ENCODE measurements at places on chromosomes 3 and 15. TPM values are rescaled to one million over a fixed set of nuclear protein-coding genes. Genes with fewer than 3 reads are reported as not detected.

Gene SAMMSON
- total RNA-seq = not detected

Gene ARIH2
- 84.3 TPM for total RNA-seq

Gene ZDHHC3
- 50.1 TPM for total RNA-seq

- DNase-seq = no peak
These were observed 148.5 kb upstream of the NAALADL2 start for GRCh38 chr3:174710612-174711011.

Gene EBLN2
- 3.7 TPM for total RNA-seq

DNA sequence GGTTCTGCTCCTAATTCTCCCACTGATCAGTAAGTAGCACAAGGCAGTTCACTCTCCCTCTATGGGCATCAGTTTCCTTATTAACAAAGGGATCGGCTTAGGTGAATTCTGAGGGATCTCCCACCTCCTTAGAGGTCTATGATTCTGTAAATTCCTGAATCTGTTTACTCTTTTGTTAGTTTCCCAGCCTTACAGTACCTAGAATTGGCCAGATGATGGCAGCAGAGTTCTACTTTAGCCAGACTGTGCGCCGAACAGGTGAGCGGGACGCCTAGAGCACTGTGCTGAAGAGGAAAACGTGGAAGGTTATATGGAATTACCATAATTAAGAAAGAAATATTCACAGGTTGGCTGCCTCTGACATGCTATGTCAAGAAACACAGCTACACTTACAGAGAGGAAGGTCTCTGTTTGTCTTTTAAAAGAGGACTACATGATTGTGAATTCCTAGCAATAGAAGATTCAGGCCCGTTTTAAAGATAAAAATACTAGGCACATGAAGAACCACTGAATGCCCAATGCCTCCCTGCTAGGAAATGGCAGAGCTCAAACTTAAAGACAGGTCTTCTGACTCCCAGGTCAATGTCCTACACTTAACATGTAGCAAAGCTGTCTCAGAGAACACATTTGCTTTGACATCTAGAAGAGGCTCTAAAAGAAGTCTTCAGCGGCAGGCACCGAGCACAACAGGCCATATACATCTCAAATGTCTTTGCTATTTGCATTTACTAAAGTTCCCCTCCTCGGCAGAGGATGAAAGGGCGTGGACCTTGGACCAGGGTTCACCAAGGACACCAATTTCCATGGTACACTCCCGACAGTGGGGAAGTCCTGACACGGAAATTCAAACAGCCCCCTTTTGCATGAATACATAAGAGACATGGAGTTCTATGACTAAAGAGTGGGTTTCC lies 259.9 kb downstream of the FGF12 start:
- DNase-seq = peak; percentile 29

Gene SPINT1
- total RNA-seq = not detected

DNA sequence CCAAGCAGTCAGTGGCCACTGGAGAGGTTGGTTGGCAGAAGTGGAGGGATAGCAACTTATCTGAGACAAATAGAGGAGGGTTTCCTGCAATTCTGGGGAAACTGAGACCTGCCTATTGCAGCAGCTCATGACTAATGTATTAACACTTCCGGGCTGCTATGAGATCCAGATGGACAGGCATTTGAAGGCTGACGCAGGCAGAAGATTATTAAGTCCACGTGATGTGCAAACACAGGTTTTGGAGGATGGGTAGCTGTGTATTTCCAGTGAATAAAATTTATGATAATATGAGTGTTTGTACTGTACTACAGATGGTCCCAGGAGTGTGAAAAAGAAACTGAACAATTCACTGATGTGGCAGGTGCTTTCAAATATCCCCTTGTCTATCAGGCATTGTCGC lies 28.5 kb upstream of the CFAP161 start:
- DNase-seq = no peak

Gene CEP70
- total RNA-seq = 22.6 TPM

Gene SH2D7
- total RNA-seq = not detected

- no peak for DNase-seq
These were observed 68.4 kb downstream of the MTHFS start for GRCh38 chr15:79828447-79828846.

- no peak for DNase-seq
These were observed 2.1 kb upstream of the OXSR1 start for GRCh38 chr3:38163117-38163840.

DNA sequence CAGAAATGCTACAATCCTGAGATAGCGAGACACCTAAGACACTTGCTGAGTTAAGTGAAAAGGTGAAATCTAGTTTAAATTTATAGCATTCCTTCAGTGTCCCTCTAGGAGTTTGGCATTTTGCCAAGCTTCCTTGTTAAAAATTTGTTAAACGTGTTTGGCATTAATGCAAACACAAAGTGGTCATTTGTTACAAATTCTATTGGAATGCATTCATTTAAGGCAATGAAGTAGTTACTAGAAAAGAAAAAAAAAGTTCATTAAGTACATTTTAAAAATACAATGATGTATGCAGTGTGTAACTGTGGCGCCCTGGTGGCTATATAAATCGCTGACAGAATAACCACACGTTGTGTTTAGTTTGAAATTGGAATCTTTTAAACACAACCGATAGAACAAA lies 31.3 kb upstream of the WNT5A start:
- DNase-seq = no peak

GRCh38 chr3:38121832-38122461 lies 15.0 kb downstream of the ACAA1 start:
- DNase-seq = no peak

Gene SLC24A5
- not detected for total RNA-seq

GRCh38 chr3:47996440-47996839 lies 19.8 kb downstream of the MAP4 start:
- no peak for DNase-seq

GRCh38 chr3:47298439-47298838 lies 15.7 kb downstream of the KLHL18 start:
- DNase-seq = no peak

Gene SUCNR1
- total RNA-seq = 0.06 TPM

Gene MB21D2
- 11.0 TPM for total RNA-seq

Gene MLF1
- 11.5 TPM for total RNA-seq

DNA sequence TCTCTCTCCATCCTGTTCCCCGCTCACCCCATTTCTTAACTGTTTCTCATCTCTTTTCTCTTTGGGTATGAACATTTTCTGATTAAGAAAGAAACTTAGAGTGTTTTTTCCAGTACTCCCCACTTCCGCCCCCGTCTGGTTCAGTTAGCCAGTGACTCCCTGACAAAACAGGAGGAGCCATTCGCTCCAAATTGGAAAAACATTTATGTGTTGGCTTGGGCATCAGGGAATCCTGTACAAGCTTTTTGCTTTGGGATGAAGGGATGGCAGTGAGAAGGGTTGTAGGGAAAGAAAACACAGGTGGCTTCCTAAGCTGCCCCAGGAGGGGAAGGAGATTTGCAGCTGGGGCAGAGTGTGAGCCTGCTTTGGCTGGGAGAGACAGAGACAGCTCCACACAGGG lies 47.0 kb downstream of the BOC start:
- DNase-seq = no peak

Gene MME
- 388 TPM for total RNA-seq

Gene TMEM62
- 5.7 TPM for total RNA-seq

- DNase-seq = peak; percentile 56
These were observed 4.6 kb downstream of the SNAP23 start for GRCh38 chr15:42499858-42500609.

DNA sequence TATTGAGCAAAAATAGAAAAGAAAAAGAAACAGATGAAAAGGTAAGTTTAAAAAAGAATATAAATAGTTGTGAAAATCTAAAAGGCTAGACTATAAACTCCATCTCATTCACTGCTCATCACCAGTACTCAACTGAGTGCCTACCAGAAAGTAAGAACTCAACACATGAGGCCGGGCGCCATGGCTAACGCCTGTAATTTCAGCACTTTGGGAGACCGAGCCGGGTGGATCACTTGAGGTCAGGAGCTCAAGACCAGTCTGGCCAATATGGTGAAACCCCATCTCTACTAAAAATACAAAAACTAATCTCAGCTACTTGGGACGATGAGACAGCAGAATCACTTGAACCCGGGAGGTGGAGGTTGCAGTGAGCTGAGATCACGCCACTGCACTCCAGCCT lies 19.3 kb downstream of the LSAMP start:
- DNase-seq = no peak

- peak; percentile 53 for DNase-seq
These were observed 627 bp downstream of the DUSP7 start for GRCh38 chr3:52055537-52056351.
